Glutamatergic neuron (in vitro differentiated cells): ENCODE measurements at places on chromosomes 1 and 21. TPM values are rescaled to one million over a fixed set of nuclear protein-coding genes. Genes with fewer than 3 reads are reported as not detected.
A peak's percentile ranks its signal among the peaks of the same experiment; 100 is the strongest.

Gene SLC25A24
- total RNA-seq, result 55.3 TPM

Gene NEGR1
- total RNA-seq, result 0.51 TPM

Gene G0S2
- total RNA-seq, result 2.5 TPM

- no peaks in the 10 kb centered on the region for H3K27me3 ChIP-seq
- H3K36me3 ChIP-seq, result no peaks in the 10 kb centered on the region
- H3K4me1 ChIP-seq, result peaks cover 6% of the 10 kb centered on the region
- H3K27ac ChIP-seq, result no peak overlapping the region
These were observed 304.8 kb downstream of the BRINP3 start for GRCh38 chr1:190172651-190173430.

DNA sequence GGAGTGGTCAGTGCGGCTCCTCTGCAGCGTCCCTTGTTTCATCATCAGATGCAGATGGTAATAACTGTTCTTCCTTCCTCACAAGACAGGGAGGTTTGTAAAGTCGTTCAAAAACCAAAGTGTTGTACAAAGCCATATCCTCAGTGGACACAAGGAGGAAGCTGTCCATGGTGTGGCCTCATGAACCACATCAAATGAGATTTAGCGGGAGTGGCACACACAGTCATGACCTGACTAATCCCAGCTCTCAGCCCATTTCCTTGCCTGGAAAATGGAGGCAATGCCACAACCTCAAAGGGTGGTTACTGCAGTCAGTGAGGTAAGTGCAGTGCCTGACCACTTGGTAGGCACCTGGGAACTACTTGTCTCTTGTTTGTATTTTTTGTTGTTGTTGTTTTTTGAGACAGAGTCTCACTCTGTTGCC lies 13.4 kb downstream of the ENTREP3 start:
- peak overlapping the region; percentile 81 for H3K27ac ChIP-seq
- peak overlapping the region; percentile 86 for H3K4me3 ChIP-seq

DNA sequence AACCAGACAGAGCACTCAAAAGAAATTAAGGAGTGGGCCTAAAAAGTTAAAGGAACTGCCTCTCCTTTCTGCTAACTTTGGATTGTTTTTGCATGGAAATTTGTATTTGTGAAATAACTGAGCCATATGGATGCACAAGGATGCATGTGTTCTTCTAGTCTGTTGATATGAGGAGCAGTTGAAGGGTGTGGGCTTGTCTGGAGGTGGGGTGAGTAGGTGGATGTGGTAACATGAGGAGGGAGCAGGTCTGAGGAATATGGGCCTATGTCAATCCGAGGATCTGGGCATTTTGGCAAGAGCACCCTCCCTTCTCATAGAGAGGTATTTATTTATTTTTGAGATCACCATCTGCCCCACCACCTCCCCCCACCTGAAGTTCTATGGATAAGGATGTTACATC lies 13.4 kb downstream of the CACNA1E start:
- H3K36me3 ChIP-seq, result no peaks in the 10 kb centered on the region
- H3K4me1 ChIP-seq, result peaks cover 9% of the 10 kb centered on the region
- no peak for DNase-seq
- H3K27ac ChIP-seq, result no peak overlapping the region
- no peak overlapping the region for H3K4me3 ChIP-seq

- H3K4me1 ChIP-seq, result no peaks in the 10 kb centered on the region
- DNase-seq, result no peak
- H3K4me3 ChIP-seq, result no peak overlapping the region
- no peaks in the 10 kb centered on the region for H3K36me3 ChIP-seq
- H3K27ac ChIP-seq, result no peak overlapping the region
- no peaks in the 10 kb centered on the region for H3K27me3 ChIP-seq
These were observed 72.5 kb downstream of the RUNX3 start for GRCh38 chr1:24857507-24858133.

- DNase-seq, result no peak
- no peaks in the 10 kb centered on the region for H3K27me3 ChIP-seq
- H3K4me1 ChIP-seq, result peaks cover 7% of the 10 kb centered on the region
- no peak overlapping the region for H3K4me3 ChIP-seq
- no peaks in the 10 kb centered on the region for H3K36me3 ChIP-seq
These were observed 8.0 kb upstream of the RGS13 start for GRCh38 chr1:192627901-192628300.
